ENCODE measurements at places on chromosomes 16 and 17. TPM values are rescaled to one million over a fixed set of nuclear protein-coding genes. Genes with fewer than 3 reads are reported as not detected.

Gene MT1E
- total RNA-seq = not detected

Gene VAT1L
- total RNA-seq = not detected

Gene OR1A1
- not detected for total RNA-seq

Gene ADAM11
- total RNA-seq = 2.7 TPM

Gene TBC1D3E
- not detected for total RNA-seq

Gene RNF222
- not detected for total RNA-seq

Gene SDR42E2
- total RNA-seq = not detected

Gene CDRT15L2
- total RNA-seq = not detected

Gene KRT36
- total RNA-seq = not detected

Gene PROCA1
- total RNA-seq = 1.4 TPM

Gene IL17C
- not detected for total RNA-seq

Gene FTSJ3
- 69.1 TPM for total RNA-seq

Data from A549 treated with DMSO at 1 μM for 4 hours (cell line).